IMR-90 (cell line): ENCODE measurements at places on chromosomes 1 and 21. TPM values are rescaled to one million over a fixed set of nuclear protein-coding genes. Genes with fewer than 3 reads are reported as not detected.

The KCNJ15 gene
- under 0.01 TPM in 2 replicates for total RNA-seq

The GRIK1 gene
- not detected in 2 replicates for total RNA-seq

The RHBDL2 gene
- total RNA-seq = 0.28 and 0.36 TPM in 2 replicates

The PALMD gene
- 0.72 and 1.1 TPM in 2 replicates for total RNA-seq

The KCNC4 gene
- total RNA-seq = 0.18 and 0.28 TPM in 2 replicates

The NOTCH2 gene
- total RNA-seq = 128 and 131 TPM in 2 replicates

The BRDT gene
- total RNA-seq = not detected in 2 replicates

The CD1E gene
- total RNA-seq = not detected in 2 replicates

The CD101 gene
- total RNA-seq = not detected in 2 replicates

The MTARC1 gene
- total RNA-seq = 0.18 and 0.28 TPM in 2 replicates

The S100A12 gene
- not detected in 2 replicates for total RNA-seq

The SPRR1A gene
- not detected in 2 replicates for total RNA-seq

The RUSC1 gene
- total RNA-seq = 4.1 and 4.2 TPM in 2 replicates

The SAMD11 gene
- total RNA-seq = 5.9 and 6.9 TPM in 2 replicates

The DPYD gene
- 47.3 and 58.3 TPM in 2 replicates for total RNA-seq

The ASCL5 gene
- total RNA-seq = not detected in 2 replicates

The RXFP4 gene
- total RNA-seq = not detected in 2 replicates

The LY9 gene
- not detected in 2 replicates for total RNA-seq

The OR6K3 gene
- not detected in 2 replicates for total RNA-seq

The CNR2 gene
- not detected in 2 replicates for total RNA-seq

The VSIG8 gene
- total RNA-seq = not detected in 2 replicates

The SV2A gene
- total RNA-seq = 15.4 and 16.4 TPM in 2 replicates

The S100A16 gene
- total RNA-seq = 201 and 226 TPM in 2 replicates

The HIVEP3 gene
- total RNA-seq = 1.1 and 1.4 TPM in 2 replicates
